ENCODE measurements at places on chromosomes 7 and 10. TPM values are rescaled to one million over a fixed set of nuclear protein-coding genes. Genes with fewer than 3 reads are reported as not detected.

GRCh38 chr7:150811-151221, 41.6 kb upstream of the FAM20C start:
- H3K27me3 ChIP-seq = no peaks in the 10 kb centered on the region
- DNase-seq = peak; percentile 55
- no peak overlapping the region for H3K4me3 ChIP-seq

OR6B1 gene
- not detected for total RNA-seq

GRCh38 chr10:75703191-75703854, 271.9 kb downstream of the LRMDA start:
- DNase-seq = no peak
- H3K27me3 ChIP-seq = peaks cover 5% of the 10 kb centered on the region
- H3K4me3 ChIP-seq = no peak overlapping the region

DNA sequence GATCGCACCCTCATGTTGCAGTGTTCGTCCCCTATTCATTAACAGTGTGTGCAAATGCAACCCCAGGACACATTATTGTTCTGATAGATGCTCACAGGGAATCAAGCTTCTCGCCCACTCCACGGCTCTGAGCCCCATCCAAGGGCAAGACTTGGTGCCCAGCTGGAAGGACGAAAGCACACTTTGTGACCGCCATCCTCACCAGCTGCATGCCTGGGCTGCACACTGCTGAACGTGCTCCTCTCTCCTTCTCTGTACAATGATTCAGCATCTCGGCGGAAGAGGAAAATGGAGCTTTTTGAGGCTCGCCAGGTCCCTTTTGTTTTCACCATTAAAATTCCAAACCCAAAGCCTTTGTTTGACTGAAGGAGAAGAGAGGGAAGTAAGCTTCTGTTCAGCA, 41.9 kb downstream of the MKI67 start:
- H3K4me1 ChIP-seq = no peaks in the 10 kb centered on the region
- H3K27me3 ChIP-seq = no peaks in the 10 kb centered on the region
- DNase-seq = no peak
- no peak overlapping the region for H3K4me3 ChIP-seq
- no peaks in the 10 kb centered on the region for H3K36me3 ChIP-seq
- no peak overlapping the region for H3K27ac ChIP-seq

AKAP9 gene
- 24.1 TPM for total RNA-seq

- no peak overlapping the region for H3K27ac ChIP-seq
- DNase-seq = no peak
- H3K4me1 ChIP-seq = peaks cover 11% of the 10 kb centered on the region
- no peaks in the 10 kb centered on the region for H3K36me3 ChIP-seq
Measured at GRCh38 chr10:50540826-50541122, 83.0 kb downstream of the SGMS1 start.

AGR3 gene
- total RNA-seq = not detected

DNA sequence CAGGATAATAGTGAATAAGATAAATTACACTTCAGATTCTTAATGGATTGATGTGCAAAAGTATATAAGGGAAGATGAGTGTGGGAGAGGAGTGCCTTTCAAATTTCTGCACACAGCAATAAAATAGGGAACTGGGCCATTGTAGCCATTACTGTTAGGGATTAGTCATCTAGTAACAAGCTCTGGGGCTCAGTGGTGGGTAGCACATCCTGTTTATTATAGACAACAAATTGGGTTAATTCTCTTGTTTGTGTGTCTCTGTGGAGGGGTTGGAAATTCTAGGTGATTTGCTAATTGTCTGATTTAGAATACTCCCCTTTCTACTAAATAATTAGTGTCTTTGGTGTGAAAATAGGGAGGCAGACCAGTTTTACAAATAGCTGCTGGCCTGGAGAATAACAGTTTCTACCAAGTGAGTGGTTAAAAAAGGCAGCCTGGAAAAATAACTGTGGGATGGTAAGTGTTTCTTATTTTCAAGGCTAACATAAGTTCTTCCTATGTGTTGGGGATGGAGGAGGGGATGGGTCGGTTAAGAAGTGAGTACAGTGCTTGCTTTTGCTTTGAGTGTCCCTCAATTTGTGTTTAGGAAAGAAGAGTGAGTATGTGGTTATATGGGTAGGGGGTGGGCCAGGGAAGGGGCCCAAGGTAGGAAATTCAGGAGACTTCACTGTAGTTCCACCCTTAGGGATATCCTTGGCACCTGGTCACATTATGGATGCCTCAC, 43.3 kb upstream of the TMEM248 start:
- H3K36me3 ChIP-seq = no peaks in the 10 kb centered on the region
- peak; percentile 44 for DNase-seq
- no peaks in the 10 kb centered on the region for H3K27me3 ChIP-seq
- H3K4me3 ChIP-seq = no peak overlapping the region
- peaks cover 6% of the 10 kb centered on the region for H3K4me1 ChIP-seq
- H3K27ac ChIP-seq = no peak overlapping the region

DNA sequence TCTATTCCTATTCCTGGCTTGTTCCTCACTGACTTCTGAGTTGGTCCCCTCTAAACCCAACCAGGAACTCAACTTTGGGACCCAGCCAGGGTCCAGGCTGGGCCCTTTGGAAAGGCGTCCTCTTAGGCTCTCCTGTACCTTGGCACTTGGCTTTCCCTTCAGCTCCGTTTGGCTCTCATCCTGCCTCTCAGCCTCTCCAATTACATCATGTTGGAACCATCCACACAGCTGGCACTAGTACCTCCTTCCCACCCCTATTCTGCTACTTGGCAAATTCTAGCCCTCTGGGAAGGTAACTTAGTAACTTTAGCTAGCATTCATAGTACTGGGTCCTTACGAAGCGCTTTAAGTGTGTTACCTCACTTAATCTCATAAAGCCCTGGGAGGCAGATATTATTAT, 205.3 kb upstream of the HABP2 start:
- H3K27ac ChIP-seq = no peak overlapping the region
- no peaks in the 10 kb centered on the region for H3K27me3 ChIP-seq
- DNase-seq = peak; percentile 25
- H3K4me3 ChIP-seq = no peak overlapping the region
- no peaks in the 10 kb centered on the region for H3K36me3 ChIP-seq
- no peaks in the 10 kb centered on the region for H3K4me1 ChIP-seq

DNA sequence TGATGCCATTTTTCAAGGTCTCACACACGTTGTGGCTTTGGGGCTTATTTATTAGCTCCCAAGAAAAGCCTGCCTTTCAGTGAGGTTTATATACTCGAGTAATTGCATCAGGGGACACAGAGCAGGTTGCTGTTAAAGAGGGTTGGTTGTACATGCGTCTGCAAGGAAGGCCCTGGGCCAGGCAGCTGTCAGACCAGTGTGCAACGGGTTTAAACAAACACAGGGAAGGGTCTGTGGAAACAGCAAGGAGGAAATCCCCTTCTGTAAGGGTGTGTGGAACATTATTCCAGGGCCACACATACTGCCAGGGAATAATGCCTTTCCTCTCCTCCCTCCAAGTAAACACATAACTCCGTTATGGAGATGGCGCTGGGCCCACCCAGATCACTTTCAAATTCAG, 1.7 kb upstream of the CHST15 start:
- no peak overlapping the region for H3K4me3 ChIP-seq
- DNase-seq = no peak
- peaks cover 75% of the 10 kb centered on the region for H3K27me3 ChIP-seq
- no peaks in the 10 kb centered on the region for H3K36me3 ChIP-seq
- H3K27ac ChIP-seq = no peak overlapping the region
- H3K4me1 ChIP-seq = peaks cover 4% of the 10 kb centered on the region

DNA sequence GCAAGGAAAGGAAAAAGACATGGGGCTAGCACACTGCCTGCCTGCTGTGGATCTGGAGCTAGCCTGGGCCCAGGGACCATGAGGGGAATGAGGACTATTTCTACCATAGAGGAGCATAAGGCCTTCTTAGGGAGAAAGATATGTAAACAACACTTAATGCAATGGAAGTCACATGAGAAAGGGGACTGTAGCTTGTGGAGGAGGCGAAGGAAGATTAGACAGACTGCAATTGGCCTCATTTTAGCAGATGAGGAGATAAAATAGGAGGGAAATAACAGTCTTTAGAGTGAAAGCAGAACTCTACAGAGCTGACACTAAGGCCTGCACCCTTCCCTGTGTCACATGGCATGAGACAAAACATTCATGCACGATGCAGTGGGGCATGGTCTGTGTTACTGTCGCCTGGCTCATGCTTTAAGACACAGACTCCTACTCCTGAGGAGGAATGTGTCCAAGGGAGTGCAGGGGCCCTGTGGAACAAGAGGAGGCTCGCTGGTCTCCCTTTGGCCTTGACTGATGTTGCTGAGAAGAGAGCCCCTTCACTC, 829.3 kb upstream of the IGFBP3 start:
- no peak overlapping the region for H3K4me3 ChIP-seq
- H3K4me1 ChIP-seq = peaks cover 58% of the 10 kb centered on the region
- no peak for DNase-seq
- no peak overlapping the region for H3K27ac ChIP-seq
- no peaks in the 10 kb centered on the region for H3K36me3 ChIP-seq
- no peaks in the 10 kb centered on the region for H3K27me3 ChIP-seq

IFIT3 gene
- 10.9 TPM for total RNA-seq

ARPC1B gene
- total RNA-seq = 630 TPM

EGFR gene
- 55.0 TPM for total RNA-seq

GIMAP7 gene
- not detected for total RNA-seq
